ENCODE measurements at places on chromosomes 7 and 10.

DNA sequence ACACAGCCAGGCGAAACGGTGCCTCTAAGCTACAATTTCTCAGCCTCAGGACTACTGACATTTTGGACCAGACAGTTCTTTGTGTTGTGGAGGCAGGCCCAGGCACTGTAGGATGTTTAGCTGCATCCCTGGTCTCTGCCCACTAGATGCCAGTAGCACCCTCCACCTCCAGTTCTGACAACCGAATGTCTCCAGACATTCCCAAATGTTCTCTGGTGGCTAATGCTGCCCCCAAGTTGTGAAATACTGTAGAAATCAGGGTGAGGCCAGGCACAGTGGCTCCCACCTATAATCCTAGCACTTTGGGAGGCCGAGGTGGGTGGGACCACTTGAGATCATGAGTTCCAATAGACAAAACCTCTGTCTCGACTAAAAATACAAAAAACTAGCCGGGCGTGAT, 18.2 kb downstream of the HNRNPF start:
- peak; percentile 46 for DNase-seq

- DNase-seq = peak; percentile 5
Observed at GRCh38 chr7:115097175-115097671, 175.3 kb downstream of the MDFIC start.

DNA sequence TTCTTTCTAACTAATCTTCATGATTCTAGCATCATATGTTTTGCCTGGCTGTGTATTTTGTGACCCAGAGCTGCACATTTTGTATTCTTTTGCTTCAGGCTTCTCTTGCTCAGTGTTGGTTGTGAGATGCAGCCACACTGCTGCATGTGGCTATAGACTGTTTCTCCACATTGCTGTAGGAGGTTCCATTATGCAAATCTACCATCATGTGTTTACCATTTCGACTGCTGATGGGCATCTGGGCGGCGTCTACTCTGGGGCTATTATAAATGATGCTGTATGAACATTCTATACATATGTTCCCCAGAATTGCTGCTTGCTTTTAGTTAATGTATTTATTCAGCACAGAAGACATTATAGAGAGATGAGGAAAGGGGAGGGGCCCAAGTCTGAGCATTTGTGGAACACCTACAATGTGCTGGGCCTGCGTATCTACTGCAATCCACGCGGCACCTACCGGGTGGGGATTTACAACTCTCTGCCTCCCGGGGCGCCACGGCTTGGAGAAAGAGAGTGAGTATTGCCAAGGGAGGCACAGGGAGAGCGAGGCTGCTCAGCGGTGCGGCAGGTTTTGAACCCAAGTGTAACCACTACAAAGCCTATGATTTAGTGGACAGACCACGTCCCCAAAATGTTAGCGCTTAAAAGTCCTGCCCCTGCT, 172.5 kb downstream of the PRKAG2 start:
- DNase-seq = no peak

DNA sequence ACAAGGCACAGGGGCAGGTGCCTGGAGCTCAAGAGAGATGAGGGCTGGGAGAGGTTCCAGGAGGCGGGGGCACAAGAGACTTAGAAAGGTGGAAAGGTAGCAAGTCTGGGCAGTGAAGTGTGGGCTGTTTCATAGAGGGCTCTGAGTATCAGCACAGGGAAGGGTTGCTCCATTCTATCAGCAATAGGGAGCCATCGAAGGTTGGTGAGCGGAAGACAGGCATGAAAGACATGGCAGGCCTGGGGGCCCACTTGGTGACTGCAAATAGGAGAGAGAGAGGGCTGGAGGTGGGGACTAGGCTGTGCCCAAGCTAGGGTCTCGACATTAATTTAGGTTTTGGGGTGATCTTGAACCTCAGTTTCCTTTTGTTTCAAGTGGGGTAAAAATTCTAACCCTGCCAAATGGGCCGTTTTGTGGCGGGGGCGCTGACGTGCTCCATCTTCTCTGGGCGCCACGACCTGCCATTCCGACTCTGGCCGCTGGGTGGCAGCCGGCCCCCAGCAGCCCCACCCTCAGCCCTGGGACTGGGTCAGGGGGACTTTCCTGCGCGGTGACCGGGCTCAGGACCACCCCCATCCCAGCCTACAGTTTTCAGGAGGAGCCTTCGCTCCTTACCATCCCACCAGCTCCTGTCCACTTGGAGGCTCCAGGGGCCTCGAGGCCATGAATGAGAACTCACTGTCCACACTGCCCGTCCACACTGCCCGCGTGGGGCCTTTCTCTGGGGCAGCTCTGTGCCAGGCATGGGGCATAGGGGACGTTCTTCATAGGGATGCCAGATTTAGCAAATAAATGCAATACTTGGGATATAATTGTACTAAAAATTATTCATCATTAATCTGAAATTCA, 37.2 kb upstream of the PCBD1 start:
- peak; percentile 69 for DNase-seq

GRCh38 chr7:86911659-86912058, 147.8 kb downstream of the ELAPOR2 start:
- no peak for DNase-seq

- no peak for DNase-seq
Observed at GRCh38 chr7:106080300-106080987, 31.7 kb downstream of the SYPL1 start.

- no peak for DNase-seq
Observed at GRCh38 chr10:17597386-17597785, 19.8 kb downstream of the HACD1 start.
